ENCODE measurements at places on chromosomes 11 and 22.

DNA sequence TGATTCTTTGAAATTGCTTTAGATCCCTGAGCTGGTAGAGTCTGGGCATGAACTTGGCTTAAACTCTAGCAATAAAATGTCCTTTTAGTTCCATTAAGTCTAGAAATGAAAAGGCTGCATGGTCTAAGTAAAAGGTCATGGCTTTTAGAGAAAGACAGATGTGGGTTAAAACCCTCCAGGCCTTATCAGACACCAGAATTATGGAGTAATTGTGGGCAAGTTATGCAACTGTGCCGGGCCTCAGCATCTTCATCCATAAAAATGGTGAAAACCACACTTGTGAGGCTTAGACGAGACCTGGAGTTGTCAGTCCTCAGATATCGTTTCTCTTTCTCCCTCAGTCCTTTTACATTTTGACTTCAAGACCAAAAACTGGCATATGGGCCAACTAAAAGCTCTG, 597.9 kb upstream of the KIRREL3 start:
- no peak for DNase-seq

GRCh38 chr11:45314900-45315299, 28.8 kb upstream of the SYT13 start:
- DNase-seq = no peak

DNA sequence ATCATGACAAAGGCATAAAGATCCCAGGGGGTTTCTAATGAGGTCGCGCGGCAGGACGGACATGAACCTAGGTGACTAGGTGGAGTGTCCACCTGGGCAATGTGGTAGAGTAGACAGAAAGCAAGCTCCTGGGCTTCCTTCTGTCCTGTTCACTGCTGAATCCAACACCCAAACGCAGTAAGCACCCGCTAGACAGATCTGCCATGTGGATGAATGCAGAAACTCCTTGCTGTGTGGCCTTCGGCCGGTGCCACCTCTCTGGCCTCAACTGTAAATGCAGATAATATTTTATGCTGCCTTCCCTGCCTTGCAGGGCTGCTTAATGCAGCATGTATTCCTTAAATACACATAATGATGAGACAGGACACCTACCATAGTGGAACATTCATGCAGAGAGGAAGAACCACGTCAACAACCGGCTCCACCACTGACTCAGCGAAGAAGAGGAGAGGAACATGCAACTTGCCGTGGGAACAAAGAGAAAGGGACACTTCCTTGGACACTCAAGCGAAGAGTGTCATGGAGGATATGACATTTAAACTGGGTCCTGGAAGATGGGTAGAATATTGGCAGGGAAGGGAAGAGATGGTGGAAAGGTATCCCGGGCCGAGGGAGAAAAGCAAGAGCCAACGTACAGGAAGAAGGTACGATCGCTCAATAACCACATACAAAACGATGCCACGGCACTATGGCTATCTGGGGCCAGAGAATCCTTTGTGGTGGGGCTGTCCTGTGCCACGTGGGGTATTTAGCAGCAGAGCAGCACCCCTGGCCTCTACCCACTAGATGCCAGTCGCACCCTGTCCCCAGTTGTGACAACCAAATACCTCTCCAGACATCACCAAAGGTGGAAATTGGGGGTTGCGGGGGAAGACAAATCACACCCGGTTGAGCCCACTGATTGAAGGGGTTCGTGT, 30.8 kb downstream of the MYH9 start:
- no peak for DNase-seq

- no peak for DNase-seq
Observed at GRCh38 chr11:78022397-78023396, at the start of gene KCTD14. TSS of gene KCTD14 (minus strand) at chr11:78023276. CDS start at chr11:78023249, 27 bp downstream.

DNA sequence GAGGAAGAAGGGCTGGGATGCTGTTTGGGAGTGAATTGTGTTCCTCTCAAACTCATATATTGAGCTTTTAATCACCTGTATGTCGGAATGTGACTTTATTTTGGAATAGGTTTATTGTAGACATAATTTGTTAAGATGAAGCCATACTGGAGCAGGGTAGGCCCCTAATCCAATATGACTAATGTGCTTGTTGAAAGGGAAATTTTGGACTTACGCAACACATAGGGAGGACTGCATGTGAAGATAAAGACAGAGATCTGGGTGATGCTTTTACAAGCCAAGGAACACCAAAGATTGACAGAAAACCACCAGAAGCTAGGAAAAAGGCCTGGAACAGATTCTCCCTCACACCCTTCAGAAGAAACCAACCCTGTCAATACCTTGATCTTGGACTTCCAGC, 43.2 kb upstream of the OVCH2 start:
- DNase-seq = no peak

DNA sequence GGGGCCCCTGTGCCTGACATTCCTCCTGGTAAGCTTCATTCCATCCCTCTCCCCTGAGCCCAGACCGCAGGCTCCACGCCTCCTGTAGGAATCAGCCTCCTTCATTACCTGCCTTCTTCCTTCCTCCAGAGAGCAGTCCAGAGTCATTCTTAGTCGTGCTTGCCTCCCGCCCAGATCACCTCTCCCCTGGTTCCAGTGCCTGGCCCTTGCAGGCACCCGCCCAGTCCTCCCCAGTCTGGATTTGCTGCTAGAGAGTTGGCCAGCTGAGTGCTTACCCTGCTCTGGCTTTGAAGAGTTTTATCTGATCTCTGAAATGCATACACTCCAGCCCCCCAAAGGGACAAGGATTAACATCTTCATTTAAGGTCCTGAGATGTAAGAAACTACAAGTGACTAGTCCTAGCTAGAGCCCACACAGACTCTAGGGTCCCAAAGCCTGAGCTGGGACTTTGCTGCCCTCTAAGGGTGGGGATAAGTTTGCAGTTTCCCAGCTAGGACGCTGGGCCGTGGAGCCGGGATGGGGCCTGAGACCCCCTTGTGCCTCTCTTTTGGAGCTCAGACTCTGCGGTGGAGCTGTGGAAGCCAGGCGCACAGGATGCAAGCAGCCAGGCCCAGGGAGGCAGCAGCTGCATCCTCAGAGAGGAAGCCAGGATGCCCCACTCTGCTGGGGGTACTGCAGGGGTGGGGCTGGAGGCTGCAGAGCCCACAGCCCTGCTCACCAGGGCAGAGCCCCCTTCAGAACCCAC, 1.6 kb downstream of the NR1H3 start:
- no peak for DNase-seq

GRCh38 chr11:109785198-109785597, 308.0 kb upstream of the ZC3H12C start:
- no peak for DNase-seq

GRCh38 chr22:49678137-49678841, 149.4 kb downstream of the BRD1 start:
- no peak for DNase-seq

DNA sequence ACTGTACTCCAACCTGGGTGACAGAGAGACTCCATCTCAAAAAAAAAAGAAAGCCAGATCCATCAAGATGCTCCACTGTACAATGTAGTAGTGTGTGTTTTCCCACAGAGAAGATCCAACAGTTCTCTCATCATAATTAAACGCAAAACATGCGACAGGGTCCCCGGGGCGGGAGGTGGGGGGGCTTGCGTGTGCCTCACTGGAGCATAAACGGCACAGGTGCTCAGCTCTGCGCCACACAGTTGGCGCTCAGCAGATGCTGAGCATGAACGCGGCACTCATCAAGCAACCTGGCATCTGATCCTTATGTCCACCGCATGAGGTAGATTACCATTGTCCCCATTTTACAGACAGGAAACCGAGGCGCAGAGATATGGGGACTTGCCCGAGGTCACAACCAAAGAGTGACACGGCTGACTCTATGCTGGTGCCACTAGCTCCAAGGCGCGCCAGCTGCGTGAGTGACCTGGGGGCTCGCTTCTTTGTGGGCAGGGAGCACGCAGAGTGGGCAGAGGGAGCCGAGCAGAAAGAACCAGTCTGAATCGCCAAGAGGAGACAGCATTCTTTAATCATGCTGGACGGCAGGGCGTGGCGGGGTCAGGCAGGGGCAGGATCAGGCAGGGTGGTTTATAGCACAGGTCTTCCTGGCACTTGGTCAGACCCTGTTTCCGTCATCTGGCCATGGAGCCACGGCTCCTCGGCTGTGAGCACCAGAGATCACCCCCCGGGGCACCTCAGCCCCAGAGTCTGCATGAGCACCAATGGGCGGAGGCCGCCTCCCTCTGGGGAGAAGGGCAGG, 8.2 kb downstream of the C1QTNF6 start:
- no peak for DNase-seq

DNA sequence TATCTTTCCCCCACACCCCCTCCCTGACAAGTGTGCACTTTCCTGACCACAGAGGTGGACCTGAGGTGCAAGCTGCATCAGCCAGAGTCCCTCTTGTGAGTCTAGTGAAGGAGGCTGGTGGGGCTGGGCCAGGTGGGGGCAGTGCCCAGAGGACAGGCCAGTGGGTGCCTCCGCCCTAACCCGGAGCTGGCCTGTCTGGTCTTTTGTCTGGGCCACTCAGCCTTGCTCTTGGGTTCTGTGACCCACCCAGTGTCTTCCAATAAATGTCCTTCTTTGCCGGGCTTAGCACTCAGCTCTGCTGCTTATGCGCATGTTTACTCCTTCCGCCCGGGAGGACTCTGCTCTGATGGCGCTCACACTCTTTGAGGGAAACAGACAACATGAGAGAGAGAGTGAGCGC, 526.2 kb downstream of the TBC1D22A start:
- DNase-seq = no peak

GRCh38 chr11:95231881-95232605, 1.0 kb upstream of the SESN3 start:
- peak; percentile 54 for DNase-seq

GRCh38 chr11:120184946-120185705, 25.7 kb upstream of the OAF start:
- no peak for DNase-seq

DNA sequence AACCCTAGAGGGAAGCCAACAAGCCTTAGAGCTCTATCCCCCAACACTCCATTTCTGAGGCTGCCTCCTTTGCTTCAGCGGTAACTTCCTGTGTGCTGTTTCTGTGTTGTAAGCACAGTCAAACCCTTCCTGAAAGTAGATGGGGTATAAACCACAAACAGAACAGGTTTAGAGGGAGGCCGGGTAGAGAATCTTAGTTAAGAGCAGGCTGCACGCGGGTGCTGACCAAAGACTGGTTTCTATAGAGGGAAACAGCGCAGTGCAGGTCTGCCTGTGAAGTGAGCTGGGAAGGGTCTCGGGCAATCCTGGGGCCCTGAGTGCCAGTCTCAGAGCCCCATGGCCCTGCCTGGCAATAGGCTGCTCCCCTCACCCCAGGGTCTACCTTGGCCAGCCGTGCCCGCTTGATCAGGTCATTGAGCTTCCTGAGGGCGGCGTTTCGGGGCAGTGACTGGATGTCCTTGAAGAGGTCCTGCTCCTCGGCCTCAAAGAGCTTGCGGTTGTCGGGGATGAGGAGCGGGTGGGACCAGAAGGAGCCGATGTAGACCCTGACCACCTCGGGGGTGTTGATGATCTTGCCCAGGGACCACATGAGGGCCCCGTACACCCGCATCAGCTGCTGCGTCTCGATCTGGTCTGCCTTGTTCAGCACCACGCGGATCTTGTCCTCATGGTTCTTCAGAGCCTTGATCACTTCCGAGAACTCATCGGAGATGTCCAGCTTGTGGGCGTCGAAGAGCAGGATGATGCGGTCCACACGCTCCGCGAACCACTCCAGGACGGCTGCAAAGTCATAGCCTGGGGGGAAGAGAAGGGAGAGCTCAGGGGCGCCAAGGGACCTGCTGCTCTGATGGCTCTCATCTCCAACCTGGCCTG, 15.3 kb upstream of the CDC42BPG start:
- no peak for DNase-seq

DNA sequence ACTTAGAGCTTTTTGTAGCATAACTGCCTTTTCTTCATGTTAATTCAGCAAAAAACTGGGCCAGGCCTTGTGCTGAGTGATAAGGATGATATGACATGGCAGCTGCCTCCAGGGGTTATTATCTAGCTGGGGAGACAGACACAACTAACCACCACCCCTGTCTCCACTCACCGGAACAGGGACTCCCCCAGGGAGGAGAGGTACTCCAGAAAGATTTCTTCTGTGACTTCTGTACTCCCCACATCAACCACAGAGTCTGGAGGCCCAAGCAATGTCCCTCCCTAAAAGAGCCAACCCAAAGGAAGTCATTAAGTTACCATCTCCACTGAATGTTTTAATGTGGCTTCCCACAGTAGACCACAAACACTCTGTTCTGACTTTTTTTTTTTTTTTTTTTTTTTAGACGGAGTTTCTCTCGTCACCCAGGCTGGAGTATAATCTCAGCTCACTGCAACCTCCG, 14.3 kb upstream of the PMM1 start:
- DNase-seq = peak; percentile 34

- DNase-seq = no peak
Observed at GRCh38 chr11:134072844-134073243, 4.0 kb downstream of the JAM3 start.

Measured in stimulated activated CD4-positive, alpha-beta T cell treated with anti-CD3 and anti-CD28 coated beads, TNF-alpha, amount 100 ng/mL, for 48 hours (primary cell).